Psoas muscle (tissue), 8 donors: ENCODE measurements at places on chromosomes 13 and 19. TPM values are rescaled to one million over a fixed set of nuclear protein-coding genes. Genes with fewer than 3 reads are reported as not detected.

MBD3L3 gene
- total RNA-seq: not detected

COX6B2 gene
- not detected for total RNA-seq

CBY2 gene
- not detected for total RNA-seq

CA11 gene
- 4.1 TPM for total RNA-seq

PRRG2 gene
- total RNA-seq: 0.83 TPM

C5AR1 gene
- 5.0 TPM for total RNA-seq

LAIR1 gene
- 3.5 TPM for total RNA-seq

PLD3 gene
- 116 TPM for total RNA-seq

CYP4F2 gene
- not detected for total RNA-seq

CRYL1 gene
- 17.0 TPM for total RNA-seq

MAU2 gene
- total RNA-seq: 26.2 TPM

CATSPERD gene
- total RNA-seq: not detected

NLRP7 gene
- not detected for total RNA-seq

TMEM38A gene
- total RNA-seq: 123 TPM

DNA sequence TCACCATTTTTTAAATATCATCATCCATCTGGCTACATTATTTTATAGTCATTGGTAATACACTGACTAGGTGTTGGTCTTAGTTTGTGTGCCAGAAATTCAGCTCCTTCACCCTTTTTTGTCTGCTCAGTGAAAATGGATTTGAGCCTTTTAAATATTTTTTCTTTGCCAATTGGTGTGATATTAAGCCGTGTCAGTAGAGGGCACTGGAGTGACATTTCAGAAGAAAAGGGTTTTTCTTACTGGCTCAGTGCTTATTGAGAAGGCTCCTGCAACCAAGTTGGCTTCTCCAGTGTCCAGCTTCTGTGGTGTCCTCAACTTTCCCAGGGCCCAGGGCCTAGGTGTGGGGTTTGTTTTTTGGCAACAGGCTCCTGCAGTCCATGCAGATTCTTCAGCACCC, 546.6 kb downstream of the DACH1 start:
- DNase-seq: no peak

DNA sequence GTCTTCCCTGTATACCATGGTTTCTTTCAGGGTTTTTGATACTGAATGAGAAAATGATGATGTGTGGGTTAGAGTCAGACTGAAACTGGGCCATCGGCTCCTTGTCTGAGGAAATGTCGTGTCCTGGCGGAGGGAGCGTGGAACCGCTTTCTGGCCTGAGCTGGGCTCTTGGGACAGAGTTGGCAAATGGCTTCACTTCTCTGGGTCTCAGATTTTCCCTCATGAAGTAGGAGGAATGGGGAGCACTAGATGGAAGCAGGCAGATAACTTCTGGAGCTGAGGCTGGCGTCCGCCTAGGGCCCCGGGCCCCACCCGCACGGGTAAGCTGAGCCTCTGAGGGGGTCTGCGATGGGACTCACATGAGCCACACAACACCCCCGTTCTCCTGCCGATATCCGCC, 133.3 kb upstream of the WASF3 start:
- DNase-seq: peak; percentile 70

- DNase-seq: peak; percentile 44
These were observed 1.2 kb downstream of the RABAC1 start for GRCh38 chr19:41957838-41958366.

GRCh38 chr19:16125737-16126495, 14.2 kb downstream of the RAB8A start:
- DNase-seq: no peak

GRCh38 chr13:94176561-94176960, 302.9 kb downstream of the DCT start:
- no peak for DNase-seq

- DNase-seq: no peak
These were observed 46.5 kb upstream of the TFDP1 start for GRCh38 chr13:113537909-113538688.

GRCh38 chr13:93558637-93559036, 332.0 kb downstream of the GPC6 start:
- DNase-seq: no peak

DNA sequence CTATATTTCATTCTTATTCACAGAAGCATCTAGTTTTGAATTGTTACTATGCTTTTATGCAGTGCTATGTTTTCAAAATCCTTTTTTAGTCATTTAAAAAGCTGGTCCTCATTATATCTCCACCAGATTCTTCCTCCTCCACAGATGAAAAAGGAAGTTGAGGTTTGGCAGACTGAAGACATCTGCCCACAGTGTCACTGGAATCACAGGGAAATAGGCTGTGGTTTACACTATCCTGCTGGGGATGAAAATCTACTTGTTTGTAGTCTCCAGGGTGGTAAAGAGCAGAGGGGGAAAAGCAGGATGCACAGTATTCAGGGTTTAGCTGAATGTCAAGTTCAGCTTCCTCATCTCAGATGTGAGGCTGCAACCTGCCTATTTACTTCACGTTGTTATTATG, 351.2 kb downstream of the DNAJC15 start:
- DNase-seq: no peak

DNA sequence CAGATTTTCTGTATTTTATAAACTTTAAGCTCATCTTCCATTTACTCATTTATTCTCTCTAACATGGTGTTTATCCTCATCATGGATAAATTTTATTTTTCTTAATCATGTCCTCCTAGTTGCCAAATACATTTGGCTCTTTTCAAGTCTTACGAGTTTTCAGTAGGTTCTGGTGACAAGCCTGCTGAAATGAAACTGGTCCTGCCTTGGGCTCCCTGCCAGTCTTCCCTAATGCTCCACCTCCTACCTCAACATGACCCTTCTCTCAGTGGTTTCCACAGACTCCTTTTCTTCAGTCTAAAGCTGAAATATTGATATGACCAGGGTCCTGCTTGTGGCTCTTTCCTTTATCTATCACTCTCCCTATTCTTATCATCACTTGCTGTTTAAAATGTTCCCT, 81.2 kb downstream of the TRPC4 start:
- DNase-seq: no peak

DNA sequence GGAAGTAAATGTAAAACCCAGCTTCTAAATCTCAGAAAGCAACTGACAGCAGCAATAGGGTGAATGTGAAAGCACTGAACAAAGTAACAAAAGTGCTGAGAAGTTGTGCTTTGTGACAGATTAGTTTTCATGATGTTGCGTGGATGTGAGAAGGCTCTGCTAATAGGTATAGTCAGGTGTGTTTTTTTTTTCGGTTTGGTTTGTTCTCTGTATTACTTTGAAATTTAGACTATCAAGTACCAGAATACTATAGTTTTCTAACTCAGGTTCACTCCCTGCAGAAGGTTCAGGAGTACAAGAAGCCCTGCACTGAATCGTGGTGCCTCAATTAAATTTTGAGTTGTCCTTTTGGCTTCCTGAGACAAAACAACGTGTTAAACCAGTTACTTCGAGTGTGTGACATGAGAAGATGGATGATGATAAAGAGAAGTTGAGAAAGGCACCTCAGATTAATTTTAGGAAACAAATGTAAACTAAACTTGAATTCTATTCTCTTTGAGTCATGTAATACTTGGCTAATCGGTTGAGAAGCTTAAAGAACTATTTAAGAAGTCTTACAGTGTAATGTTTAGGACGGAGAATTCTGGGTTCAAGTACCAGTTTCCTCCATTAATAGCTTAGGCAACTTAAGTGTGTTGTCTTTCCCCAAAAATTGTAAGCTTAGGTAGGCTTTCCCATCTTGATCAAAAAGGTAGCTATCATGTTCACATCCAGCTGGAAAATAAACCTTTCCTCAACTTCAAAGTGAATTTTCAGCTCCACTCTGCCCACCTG, 10.3 kb downstream of the MIR17HG start:
- DNase-seq: no peak

DNA sequence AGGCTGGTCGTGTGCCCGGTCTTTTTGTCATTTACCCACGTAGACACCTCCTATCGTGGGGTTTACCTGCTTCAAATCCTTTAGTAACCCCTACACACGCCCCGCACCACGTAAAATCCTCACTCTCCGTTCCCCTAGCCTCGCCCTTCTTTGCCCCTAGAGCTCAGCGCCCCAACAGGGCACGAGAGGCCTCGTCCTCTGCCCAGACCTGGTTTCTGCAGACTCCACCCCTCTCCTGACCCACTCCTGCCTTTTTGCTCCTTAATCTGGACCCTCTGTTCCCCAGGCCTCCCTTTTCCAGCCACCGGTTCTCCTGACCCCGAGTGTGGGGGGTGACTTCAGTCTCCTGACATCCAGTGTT, 412 bp downstream of the ZNF528 start:
- peak; percentile 50 for DNase-seq

DNA sequence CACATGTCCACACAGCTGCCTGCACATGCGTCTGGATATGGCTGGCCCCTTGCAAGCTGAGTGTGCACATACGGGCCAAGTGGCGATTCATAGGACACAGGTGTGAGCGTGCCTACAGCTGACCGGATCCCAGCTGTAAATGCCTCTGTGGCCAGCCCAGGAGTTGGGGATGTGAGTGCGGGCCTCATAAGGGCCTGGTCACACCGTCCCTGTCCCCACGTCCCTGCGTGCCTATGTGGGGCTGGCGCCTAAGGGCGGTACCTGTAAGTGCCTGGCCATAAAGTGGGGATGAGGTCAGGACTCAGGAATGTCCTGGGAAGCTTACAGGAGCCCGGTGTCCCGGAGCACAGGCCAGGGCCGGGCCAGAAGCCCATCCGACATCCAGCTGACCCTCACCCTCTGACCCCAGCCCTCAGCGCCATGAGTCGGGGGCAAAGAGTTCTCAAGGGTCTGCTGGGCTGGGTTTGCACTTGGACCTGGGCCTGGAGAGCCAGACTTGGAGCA, 1.3 kb upstream of the ARHGAP45 start:
- no peak for DNase-seq

- DNase-seq: no peak
These were observed 11.3 kb downstream of the STARD13 start for GRCh38 chr13:33274264-33274663.

DNA sequence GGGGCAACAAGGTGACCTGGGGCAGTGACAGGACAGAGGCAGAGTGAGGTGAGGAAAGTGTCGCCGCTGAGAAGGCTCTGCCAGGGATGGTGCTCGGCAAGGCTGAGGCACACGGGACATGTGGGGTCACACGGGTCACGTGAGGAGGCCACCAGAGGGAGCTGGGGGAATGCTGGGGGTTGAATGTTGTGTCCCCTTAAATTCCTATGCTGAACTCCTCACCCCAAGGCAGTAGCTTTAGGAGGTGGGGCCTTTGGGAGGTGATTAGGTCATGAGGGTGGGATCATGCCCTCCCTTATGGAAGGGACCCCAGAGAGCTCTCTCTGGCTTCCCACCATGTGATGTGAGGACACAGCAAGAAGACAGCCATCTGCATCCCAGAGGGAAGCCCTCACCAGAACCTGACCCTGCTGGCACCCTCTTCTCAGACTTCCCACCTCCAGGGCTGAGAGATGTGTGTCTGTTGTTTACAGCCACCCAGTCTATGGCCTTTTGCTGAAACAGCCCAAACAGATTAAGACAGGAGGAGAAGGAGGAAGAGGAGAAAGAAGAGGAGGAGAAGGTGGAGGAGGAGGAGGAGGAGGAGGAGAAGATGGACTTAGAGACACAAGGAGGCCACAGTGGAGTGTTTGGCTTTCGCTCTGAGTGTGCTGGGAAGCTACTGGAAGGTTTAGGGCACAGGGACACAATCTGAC, 35.4 kb downstream of the RFX2 start:
- no peak for DNase-seq

- DNase-seq: no peak
These were observed 130.8 kb downstream of the DNAJC15 start for GRCh38 chr13:43154156-43154651.

DNA sequence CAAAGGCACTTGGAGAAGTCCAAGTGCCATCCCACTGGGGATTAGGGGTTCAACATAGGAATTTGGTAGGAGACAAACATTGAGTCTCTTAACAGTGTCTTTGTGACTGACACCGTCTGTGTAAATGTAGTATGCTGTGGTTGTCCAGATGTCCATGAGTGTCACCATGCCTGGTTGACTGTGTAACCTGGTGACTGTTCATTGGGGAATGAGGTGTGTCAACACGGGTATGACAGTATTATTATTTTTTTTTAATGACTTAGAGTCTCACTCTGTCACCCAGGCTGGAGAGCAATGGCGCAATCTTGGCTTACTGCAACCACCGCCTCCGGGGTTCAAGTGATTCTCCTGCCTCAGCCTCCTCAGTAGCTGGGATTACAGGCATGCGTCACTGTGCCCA, 16.2 kb downstream of the PKN1 start:
- no peak for DNase-seq

DNA sequence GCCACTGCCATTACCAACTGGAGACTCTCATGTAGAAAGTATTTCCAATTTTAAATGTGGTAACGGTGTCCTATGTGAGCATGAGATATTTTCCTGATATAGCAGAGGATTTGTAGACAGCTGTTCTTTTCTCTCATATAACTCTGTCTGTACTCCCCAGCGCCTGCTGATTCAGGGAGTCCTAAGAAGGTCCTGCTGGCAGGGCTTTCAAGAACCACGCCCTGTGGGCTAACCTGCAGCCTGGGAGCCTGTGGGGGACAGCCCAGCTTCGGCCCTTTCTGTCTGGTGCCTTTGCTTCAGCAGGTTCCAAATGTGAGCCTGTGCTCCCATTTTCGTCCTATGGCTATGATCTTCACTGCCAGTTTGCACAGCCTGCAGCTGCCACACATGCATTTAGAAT, 316.8 kb downstream of the ATP8A2 start:
- no peak for DNase-seq

DNA sequence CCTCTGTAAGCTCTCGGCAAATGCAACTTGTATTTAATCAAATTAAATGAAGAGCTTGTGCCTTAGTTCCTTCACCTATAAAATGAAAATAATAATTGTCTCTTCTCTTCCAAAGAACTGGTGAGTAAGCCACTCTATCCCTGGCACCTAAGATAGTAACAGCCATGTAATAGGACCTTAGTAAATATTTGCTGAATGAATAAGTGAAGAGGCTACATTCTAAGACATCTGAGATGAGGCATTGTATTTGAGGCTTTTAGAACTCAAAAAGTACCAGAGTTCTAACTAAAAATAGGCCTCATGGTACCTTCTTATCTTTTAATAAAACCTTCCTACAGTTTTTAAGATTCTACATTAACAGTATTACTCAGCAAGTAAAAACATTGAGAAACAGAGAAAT, 17.3 kb upstream of the DCLK1 start:
- DNase-seq: no peak

DNA sequence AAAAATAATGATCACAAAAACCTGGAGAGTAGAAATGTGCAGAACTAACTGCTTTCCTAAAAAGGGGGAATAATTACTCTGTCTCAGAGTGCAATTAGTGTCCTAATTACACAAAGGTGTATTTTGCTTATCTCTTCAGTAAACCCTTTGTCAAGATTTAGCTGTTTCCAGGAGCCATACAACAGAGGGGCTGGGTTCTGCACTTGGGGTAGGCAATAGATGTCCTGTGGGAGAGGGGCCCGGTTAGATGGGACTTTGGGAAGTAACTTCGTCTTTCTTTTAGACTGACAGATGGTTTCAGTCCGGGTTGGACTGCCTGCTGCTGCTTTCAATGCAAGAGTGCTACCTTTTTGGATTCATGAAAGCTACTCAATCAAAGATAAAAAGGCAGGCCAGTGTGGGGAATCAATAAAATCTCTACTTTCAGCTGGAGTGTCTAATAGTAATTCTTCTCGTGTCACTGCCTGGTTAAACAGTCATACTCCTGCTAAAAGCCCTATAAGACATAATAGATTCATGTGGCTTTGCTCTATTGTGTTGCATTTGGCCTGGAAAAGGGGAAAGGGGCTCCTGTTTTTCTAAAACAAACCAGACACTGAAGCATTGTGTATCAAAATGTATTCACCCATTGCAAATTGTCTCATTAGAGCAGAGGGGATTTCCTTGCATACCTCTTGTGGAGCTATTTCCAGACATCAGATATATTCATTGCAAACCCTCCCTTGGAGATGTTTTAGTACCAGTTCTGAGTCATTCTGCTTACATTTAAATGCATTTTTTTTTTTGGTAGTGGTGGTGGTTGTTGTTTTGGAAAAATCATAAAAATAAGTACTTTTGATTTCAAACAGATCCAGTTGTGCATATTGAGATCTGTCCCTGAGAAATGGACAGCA, 83.3 kb upstream of the PCDH8 start:
- DNase-seq: no peak
